ENCODE measurements at places on chromosomes 12 and 14. TPM values are rescaled to one million over a fixed set of nuclear protein-coding genes. Genes with fewer than 3 reads are reported as not detected.
A peak's percentile ranks its signal among the peaks of the same experiment; 100 is the strongest.

Gene CLMN
- 23.4 TPM for total RNA-seq

Gene TPH2
- not detected for total RNA-seq

Gene CCDC197
- total RNA-seq, result not detected

Gene ARHGAP9
- total RNA-seq, result 98.8 TPM

Gene KICS2
- total RNA-seq, result 16.8 TPM

Gene COCH
- total RNA-seq, result 10.2 TPM

Gene IL26
- not detected for total RNA-seq

Gene ARHGEF40
- total RNA-seq, result 1.4 TPM

DNA sequence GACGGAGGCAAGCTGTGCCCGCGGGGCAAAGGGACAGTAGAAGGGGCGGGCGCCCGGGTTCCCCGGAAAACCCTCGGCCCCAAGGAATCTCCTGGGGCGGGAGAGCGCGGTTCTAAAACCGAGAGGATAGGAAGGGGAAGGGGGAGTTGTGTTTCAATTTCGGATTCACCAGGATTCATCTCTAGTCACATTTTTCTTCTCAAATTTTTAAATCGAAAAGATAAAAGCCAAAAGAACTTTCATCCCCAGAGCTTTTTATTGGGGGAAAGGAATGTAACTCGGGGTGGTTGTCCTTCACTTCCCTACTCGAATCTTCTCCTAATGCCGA lies 1.4 kb downstream of the BMP4 start:
- no peak overlapping the region for H3K27ac ChIP-seq
- peaks cover 34% of the 10 kb centered on the region for H3K4me1 ChIP-seq
- peak overlapping the region; percentile 65 for H3K4me3 ChIP-seq
- H3K27me3 ChIP-seq, result peaks cover 75% of the 10 kb centered on the region
- H3K36me3 ChIP-seq, result no peaks in the 10 kb centered on the region

DNA sequence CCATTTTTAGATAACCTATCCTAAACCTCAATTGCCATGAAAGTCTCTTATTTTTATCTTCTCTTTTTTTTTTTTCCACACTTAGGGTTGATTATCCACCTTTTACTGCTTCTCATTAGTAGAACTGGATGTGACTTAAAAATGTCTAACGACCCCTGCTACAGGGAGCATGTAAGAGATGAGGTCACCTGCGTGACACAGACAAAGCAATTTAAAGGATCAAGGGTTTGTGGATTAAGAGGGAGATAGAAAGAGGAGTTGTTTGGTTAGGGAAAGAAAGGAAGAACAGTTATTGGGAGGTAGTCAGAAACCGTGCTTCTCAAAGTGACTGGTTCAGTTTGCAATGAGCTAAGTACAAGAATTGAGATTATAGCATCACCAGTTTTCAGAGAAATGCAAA lies 239.1 kb downstream of the ALX1 start:
- no peak overlapping the region for H3K4me3 ChIP-seq
- H3K27me3 ChIP-seq, result no peaks in the 10 kb centered on the region
- no peaks in the 10 kb centered on the region for H3K36me3 ChIP-seq
- no peak for DNase-seq

- no peak for DNase-seq
- no peaks in the 10 kb centered on the region for H3K4me1 ChIP-seq
- H3K27ac ChIP-seq, result no peak overlapping the region
- H3K27me3 ChIP-seq, result no peaks in the 10 kb centered on the region
- H3K36me3 ChIP-seq, result no peaks in the 10 kb centered on the region
- H3K4me3 ChIP-seq, result no peak overlapping the region
Observed at GRCh38 chr14:79904497-79904896, 306.8 kb downstream of the DIO2 start.

GRCh38 chr12:54829511-54829910 lies 24.8 kb upstream of the MUCL1 start:
- H3K36me3 ChIP-seq, result no peaks in the 10 kb centered on the region
- no peaks in the 10 kb centered on the region for H3K4me1 ChIP-seq

GRCh38 chr12:6434205-6435140 lies 10.3 kb upstream of the CD27 start:
- H3K27ac ChIP-seq, result peak overlapping the region; percentile 50
- H3K36me3 ChIP-seq, result no peaks in the 10 kb centered on the region
- peaks cover 39% of the 10 kb centered on the region for H3K4me1 ChIP-seq

DNA sequence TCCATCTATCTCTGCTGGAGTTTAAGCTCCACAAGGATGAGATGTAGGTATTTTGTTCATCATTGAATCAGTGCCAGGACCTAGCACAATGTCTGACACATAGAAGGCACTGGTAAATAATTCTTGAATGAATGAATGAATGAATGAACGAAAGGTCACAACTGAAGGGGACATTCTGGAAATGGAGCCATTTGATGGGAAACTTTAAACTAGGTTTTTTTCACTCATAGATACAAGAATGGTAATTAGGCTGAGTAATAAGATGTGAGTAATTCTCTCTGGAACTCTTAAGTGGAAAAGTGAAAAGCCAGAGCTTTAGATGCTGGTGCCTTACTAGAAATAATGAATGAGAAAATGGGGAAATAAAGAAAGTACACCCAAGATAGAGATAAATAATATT lies 44.3 kb downstream of the SCN8A start:
- peaks cover 10% of the 10 kb centered on the region for H3K27me3 ChIP-seq
- H3K4me1 ChIP-seq, result no peaks in the 10 kb centered on the region
- no peak overlapping the region for H3K4me3 ChIP-seq
- no peak for DNase-seq
- H3K36me3 ChIP-seq, result no peaks in the 10 kb centered on the region

Data from activated B cell treated with CpG ODN at 0.5 μM for 24 hours (primary cell).